Activated CD8-positive, alpha-beta memory T cell treated with anti-CD3 and anti-CD28 coated beads for 1 hour (primary cell): ENCODE measurements at places on chromosomes 5 and 9.

DNA sequence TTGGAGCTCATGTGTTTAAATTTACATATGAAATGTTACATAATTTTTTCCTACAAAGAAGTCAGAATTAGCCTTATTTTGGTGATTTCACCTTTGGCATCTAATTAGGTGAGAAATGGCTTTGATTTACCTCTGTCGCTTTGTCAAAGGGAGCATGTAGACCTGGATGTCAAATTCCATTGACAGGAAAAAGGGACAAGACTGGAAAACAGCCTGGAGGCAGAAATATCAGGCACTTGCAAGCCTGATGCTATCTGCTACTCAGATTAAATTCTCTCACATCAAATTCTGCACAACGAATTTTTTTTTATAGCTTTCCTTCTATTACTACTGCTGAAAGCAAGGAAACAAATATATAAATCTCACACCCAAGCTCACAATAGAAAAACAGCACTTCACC is 54.1 kb upstream of the CTNND2 start:
- DNase-seq, result no peak

DNA sequence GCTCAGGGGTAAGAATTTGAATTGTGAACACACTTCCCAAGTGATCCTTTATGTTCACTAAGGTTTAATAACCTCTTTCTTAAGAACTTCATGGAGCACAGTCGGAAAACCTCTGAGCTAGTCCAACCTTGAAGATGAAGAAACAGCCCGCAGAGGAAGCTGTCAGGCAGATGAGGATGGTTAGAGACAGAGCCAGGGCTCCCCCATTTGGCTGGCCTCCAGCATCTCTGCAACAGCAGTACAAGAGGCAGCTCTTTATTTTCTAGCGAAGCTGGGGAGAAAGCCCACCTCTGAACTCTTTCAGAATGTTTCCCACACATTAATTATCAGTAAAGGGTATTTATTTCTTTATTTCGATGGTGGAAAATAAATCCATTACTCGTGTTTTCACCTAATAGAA is 350.8 kb downstream of the DMRT2 start:
- no peak for DNase-seq

DNA sequence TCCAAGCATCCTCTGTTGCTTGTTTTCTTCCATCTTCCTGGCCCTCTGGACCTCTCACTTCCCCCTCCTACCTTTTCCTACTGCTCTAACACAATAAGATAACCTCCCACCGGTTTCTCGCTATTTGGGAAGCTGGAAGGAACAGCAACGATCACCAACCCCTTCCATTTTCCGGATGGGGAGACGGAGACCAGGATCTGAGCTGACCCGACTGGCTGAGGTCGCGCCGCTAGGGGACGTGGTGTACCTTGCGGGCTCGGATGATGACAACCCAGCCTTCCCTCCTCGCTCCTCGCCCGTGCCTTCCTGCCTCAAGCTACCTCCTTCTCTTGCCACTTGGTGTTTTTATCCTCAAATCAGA is 1.9 kb downstream of the LPAR1 start:
- no peak for DNase-seq

DNA sequence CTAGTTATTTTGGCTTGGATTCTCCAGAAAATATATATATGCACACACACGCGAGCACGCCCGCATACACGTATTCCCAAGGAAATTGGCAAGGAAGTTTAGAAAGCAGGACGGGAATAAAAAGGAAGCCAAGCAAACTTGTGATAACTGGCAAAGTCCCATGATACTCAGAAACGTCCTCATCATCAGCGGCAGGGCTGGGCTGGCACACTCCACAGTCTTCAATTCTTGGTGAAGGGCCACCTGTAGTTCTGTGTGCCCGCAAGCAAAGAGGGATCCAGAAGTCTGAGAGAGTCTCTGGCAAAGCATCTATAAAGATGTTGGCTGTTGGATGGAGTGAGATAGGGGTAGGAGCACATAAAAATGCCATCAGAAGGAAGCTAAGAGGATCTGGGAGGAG is 289.3 kb upstream of the CTNND2 start:
- no peak for DNase-seq

- DNase-seq, result no peak
These were observed 15.8 kb upstream of the TRAF1 start for GRCh38 chr9:120942186-120943001.

DNA sequence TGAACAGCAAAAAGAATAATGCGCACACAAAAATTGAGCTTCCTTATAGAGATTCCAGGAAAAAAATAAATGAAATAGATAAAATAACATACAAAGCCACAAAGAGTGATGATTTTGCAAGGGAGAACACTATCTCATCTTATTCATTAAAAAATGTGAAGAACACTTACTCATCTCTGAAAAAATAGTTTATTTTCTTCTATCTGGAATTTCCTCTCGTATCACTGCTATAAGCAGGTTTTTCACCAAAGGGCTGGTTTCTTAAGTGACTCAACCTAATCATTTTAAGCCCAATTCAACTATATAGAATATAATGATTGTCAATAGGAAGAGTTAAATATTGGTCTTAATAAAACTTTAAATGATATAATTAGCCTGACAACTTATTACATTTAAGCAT is 504.9 kb downstream of the NR2F1-AS1 start:
- DNase-seq, result no peak

DNA sequence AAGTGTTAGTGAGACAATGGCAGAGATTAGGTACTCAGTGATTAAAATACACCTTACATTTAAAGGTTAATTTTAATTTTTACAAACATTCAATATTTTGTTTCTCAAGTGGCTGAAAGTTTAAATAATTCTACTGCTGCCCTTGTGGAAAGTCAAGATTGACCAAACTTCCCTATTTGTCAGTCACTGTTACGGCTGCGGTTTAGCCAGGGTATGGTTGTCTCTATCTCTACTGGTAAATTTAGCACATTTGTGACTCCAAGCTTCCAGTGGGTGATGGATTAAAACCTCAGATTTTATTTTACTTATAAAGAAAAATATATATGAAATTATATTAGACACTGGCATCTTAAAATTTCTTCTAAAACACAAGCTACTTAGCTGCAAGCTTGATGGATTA is 368.4 kb downstream of the CDH18 start:
- no peak for DNase-seq

DNA sequence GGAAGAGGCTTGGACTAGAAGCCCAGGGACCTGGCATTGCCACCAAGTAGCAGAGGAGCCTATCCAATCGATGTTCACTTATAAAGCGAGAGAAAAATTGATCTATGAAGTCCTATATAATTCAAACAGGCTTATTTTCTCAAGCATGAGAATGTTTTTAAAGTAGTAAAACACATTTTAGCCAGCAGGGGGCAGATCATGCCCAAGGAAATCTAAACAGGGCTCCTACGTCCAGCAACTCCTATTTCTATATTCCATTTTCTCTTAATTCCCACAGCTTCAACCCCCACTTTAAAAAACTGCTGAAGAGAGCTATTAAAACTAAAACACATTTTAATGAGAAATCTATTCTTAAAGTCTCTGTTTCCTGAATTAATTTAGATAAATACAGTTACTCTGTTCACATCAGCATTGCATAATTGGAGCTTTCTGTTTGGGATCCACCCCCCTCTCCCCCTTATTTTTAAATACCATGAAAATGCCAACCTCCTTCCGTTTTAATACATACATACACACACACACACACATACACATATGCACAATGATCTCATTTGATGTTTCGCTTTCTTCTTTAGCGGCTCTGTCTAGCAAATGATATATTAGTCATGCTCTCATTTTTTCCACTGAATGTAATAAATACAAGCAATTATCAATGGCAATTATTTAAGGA is 144.9 kb downstream of the MYO10 start:
- no peak for DNase-seq

DNA sequence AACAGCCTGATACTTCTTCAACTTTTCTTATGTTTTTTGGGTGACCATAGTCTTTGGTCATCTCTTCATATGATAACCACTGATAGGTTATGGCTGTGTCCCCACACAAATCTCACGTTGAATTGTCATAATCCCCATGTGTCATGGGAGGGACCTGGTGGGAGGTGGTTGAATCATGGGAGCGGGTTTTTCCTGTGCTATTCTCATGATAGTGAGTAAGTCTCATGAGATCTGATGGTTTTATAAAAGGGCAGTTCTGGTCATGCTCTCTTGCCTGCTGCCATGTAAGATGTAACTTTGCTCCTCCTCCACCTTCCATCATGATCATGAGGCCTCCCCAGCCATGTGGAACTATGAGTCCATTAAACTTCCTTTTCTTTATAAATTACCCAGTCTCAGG is 8.7 kb downstream of the RHOBTB3 start:
- no peak for DNase-seq

- DNase-seq, result no peak
These were observed 8.5 kb upstream of the PPIC start for GRCh38 chr5:123044926-123045617.

DNA sequence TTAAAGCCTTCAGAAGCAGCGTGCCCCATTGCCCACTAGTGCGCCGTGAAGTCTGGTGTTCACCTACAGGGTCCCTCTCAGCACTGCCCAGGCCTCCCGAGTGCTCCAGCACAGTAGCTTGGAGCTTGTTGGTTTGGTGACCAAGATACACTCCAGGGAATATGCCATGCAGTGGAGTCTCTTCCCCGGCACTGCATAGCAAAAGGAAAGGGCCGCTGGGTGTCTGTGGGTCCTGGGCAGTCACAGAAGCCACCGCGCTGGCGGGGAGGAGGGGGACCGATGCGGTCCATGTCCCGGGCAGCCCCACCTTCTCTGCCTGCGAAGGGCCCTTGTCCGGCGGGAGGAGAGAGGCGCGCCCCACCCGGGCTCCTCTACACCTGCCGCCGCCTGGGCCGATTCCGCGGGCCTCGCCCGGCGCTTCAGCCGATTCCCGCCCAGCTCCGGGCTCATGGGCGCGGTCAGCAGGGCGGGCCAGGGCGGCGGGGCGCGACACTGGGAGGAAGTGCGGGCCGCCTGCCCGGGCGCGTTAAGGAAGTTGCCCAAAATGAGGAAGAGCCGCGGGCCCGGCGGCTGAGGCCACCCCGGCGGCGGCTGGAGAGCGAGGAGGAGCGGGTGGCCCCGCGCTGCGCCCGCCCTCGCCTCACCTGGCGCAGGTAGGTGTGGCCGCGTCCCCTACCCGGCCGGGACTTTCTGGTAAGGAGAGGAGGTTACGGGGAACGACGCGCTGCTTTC is at the start of gene SYK:
Gene SYK (plus strand): TSS at position 579 of the 732 bp plus-strand sequence. CDS start 42,080 bp downstream, outside the sequence.
- no peak for DNase-seq

GRCh38 chr5:152349683-152350526 is 55.2 kb downstream of the NMUR2 start:
- no peak for DNase-seq

- no peak for DNase-seq
These were observed 1.1 kb downstream of the CD14 start for GRCh38 chr5:140631831-140632365.

DNA sequence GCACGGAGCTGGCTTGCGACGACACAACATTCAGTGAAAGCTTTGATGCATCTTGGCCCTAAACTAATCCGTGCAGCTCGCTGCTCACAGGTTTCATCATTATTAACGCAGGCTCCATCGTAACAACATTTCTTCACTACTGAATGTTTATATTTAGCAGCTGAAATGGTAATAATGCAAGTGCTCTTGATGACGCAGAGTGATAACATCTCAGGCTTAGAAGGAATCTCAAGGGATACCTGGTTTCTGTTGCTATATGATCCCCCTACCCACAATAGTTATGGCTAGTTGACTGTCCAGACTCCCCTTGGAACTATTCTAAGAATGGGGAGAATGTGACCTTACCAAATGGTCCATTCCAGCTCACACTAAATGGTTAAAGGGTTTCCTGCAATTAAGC is 36.2 kb downstream of the C5 start:
- no peak for DNase-seq

- DNase-seq, result no peak
These were observed 80.3 kb upstream of the SARDH start for GRCh38 chr9:133818444-133818843.

- no peak for DNase-seq
These were observed 476.6 kb upstream of the SGCD start for GRCh38 chr5:155850370-155850769.

DNA sequence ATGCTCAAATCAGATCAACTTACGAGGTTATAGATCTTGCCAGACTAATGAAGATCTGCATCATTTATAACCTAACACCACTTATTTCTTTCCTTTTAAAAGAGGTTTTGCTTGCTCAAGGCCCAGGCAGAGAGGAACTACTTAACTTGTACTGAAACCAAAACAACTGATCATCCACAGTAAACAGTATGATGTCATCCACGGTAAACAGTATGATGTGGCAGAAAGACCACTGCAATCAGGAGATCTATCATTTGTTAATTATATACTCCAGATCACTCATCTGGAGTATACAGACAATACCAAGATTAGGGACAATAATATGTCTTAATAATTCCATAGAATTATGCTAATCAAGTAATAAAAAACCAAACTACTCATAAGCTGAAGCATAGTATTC is 116.8 kb downstream of the ADAMTS6 start:
- no peak for DNase-seq

- DNase-seq, result no peak
These were observed 44.7 kb upstream of the GABRP start for GRCh38 chr5:170738840-170739239.

DNA sequence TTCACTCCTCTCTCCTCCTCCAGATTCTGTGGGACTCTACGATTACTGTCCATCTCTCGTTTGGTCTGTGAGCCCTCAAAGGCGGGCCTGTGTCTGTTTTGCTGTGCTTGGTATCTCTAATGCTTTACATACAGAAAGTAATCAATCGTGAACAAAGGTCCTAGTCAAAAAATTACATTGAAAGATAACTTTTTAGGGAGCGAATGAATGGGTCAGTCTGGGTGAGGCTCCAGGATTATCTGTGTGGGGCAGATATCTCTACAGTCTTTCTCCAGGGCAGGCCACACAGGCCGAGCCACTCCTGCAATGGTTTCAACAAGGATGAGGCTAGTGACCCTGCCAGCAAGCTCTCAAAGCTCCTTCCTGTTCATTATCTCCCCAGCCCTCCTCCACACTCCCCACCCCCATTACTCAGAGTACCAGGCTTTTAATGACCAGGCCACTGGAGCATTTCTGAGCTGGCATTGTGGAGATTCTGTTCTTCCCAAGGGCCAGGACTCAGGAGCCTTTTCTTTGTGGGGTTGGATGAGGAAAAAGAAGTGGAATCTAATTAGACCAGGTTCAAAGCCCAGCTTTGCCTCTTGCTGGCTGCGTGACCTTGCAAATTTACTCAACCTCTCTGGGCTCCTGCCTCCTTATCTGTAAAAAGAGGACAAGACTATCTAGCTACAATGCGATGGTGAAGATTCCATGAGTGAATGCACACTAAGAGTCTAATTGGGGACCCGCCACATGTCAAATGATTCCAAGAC is 10.2 kb downstream of the CORO2A start:
- DNase-seq, result no peak
